ENCODE measurements at places on chromosomes 3 and 15.

DNA sequence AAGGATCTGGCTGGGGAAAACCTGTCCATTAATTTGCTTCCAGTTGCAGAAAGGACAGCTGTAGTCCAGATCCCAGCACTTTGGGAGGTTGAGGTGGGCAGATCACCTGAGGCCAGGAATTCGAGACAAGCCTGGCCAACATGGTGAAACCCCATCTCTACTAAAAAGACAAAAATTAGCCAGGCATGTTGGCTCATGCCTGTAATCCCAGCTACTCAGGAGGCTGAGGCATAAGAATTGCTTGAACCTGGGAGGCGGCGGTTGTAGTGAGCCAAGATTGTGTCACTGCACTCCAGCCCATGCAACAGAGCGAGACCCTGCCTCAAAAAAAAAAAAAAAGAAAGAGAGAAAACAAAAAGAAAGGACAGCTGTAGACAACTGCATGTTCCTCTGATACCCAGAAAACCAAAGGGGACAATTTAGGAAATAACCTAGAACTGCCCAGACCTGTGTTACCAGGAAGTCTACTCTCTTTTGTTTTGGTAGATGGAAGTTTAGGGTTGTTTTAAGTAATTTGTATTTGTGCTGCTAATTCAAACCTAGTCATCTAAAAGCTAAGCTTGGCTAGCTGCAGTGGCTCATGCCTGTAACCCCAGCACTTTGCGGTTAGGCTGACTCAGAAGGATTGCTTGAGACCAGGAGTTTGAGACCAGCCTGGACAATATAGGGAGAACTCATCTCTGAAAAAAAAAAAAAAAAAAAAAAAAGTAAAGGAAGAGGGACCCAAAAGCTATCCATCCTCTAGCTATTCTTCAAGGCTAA lies 22.7 kb downstream of the EXD1 start:
- DNase-seq, result no peak

DNA sequence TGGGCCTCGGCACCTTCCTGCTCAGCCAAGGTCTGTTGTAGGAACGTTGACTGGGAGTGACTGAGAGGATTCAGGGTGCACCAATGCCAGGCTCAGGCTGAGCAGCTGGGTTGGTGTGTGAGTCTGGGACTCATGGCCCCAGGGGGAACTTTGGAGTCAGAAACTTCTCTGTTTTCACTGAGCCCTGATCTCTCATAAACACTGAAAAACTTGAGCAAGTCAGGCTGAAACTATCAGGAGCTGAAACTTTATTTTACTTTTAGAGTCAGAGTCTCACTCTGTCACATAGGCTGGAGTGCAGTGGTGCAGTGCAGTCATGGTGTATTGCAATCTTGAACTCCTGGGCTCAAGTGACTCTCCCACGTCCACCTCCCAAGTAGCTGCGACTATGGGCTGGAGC lies 3.0 kb downstream of the TRAK1 start:
- DNase-seq, result no peak

DNA sequence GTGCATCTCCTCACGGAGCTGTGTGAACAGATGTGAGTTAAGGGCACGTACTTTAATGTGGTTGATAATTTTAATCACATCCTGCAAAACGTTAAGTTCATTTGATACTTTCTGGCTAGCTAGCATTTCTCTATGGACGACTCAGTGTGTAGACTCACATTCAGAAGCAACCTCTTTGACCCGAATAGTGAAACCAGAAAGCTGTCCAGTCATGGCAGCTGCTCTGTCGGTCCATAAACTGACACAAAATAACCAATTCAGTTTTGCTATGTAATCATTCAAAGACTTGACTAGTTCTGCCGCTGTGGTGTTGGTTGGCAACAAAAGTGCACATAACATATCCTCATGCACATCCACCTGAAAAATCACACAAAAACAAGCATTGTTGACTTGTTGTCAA lies 3.7 kb upstream of the GFM1 start:
- DNase-seq, result no peak

DNA sequence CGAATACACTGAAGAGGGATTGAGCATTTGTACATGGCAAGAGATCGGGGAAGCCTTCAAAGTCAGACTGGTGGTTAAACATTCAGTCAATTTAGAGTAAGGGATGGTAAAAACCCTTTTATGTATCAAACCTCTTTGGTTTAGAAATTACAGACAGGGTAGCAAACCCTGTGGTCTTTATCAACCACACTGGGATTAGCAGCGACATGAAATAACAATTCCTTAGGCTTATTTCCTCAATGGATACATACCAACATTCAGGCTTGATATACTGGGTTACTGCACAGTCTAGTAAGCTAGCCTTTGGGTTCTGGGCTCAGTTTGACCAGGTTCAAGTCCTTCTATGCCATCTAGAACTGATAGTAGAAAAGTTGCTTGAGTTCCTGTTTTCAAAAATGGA lies 127.4 kb downstream of the THRB start:
- no peak for DNase-seq

DNA sequence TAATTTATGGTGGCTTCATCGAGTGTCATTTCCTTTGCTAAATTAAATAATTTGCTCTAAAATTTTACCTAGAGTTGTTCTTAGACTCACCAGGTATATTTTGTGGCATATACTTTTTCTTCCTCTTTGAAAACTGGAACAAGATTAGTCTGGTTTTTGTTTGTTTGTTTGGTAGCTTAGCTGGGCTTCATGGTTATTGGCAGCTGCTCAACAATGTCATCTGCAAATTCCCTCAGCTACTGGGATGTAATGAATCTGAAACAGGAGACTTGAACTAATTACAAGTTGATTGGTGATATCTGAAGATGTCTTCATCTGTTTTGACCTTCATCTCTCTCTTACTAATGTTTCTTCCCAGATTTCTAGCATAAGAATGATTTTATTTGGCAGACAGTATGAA lies 270.5 kb upstream of the P2RY1 start:
- no peak for DNase-seq

- no peak for DNase-seq
These were observed 4.5 kb downstream of the RAF1 start for GRCh38 chr3:12659316-12660015.

- DNase-seq, result no peak
These were observed 209.5 kb downstream of the ZIC1 start for GRCh38 chr3:147618691-147619090.

DNA sequence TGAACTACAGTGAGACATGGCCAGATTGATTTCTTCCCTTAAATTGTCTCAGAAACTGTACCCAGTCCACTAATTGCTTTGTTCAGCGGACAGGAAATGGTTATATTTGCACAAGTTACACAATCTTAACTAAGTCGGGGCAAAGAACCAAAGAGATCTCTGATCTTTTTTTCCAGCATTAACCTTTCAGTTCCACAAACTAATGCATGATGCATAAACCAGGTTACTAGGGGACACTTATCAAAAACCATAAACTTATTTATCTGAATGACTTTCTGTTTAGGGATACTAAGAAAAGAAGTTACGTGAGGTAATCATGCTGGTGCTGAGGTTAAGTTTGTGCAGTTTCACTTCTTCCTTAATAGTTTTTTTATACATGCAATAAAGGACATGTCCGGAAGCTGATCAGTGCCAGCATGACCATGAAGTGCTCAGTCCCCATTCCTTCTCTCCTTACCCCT lies 22.4 kb downstream of the FNDC3B start:
- no peak for DNase-seq

DNA sequence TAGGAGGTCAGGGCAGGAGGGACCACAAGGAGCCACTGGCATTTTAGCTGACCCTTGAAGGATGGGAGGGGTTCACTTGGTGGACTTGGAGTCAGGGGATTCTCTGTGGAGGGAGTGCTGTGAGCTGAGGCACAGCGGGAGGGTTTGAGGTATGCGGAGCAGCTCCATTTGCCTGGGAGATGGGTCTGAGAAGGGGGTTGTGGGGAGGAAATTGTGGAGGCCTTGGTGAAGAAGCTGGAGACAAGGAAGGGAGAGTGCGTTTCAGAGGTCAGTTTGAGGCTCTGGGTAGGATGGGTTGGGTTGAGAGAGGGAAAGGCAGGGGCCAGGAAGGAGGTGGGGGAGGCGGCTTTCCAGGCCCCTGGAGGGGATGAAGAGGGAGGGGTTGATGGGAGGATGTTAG lies 20.2 kb downstream of the PLEKHO2 start:
- no peak for DNase-seq
